ENCODE measurements at places on chromosomes 13 and 19.

- peak; percentile 47 for DNase-seq
These were observed 5.4 kb downstream of the TM9SF2 start for GRCh38 chr13:99506634-99507033.

DNA sequence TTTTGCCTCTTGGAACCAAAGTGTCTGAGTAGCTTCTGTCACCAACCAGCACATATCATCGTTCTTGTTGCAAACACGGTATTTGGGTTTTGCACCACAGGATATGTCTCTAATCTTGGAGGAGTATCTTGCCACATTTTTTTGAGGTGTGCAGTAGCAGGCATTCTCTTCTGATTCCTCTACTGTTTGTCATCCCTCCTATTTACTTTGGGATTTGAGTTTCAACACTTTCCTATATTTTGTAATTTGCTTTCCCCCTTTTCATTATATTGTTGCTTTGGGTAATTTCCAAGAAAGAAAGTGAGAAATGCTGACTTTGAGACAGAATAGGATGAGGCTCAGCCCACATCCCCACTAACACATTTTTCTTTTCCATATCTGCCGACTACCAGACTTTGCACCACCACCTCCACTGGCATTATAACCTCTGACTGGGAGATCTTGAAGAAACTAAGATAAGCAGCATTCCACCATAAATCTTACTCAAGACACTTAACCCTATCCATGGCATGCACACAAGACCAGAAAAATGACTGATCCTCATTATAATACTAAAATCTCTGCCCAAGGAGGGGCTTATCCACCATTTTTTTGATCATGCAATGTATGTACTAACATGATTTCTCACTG, 12.0 kb upstream of the DZIP1 start:
- no peak for DNase-seq

DNA sequence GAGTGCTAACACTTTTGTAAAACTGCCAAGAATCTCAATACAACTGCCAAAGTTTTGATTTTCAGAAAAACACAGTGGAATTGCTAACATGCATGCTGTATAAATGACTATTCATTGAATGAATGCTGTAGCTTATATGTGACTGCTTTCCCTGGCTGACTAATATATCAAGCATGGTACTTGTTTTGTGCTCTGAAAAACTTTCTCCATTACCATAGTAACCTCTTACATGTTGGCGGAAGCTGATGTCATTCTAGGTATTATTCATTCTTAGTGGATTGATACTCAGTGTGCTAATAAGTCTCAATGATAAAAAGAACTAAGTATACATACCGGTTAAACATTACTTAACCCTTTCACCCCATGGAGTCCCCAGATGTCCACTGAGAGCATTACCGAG, 166.1 kb upstream of the MYO16 start:
- DNase-seq: no peak

DNA sequence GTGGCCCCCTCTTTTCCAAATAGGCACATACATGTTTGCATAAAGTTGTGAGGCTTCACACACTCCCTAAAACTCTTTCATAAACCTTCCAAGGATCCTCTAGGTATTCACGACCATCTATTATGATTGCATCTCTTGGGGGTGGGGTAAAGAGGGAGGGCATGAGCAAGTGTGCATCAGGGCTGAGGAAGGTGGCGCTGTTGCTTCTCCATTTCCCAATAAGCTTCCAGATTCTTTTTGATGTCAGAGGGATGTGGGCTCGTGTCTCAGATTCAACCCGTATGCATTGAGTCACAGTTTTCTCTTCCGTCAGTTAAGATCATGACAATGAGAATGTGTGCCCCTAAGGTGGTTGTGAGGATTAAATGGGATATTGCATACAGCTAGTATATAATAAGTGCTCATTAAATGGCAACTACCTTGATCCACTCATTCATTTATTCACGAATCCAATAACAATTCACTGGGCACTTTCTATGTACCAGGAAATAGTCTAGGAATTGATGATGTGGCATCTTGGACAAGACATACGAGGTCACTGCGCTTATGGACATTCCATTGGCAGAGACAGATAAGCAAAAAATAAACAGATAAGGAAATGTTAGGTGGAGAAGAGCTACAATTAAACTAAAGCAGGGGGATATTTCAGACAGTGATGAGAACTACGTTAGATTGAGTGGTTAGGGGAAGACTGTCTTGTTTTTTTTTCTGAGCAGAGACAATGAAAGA, 10.3 kb downstream of the CYP2B6 start:
- no peak for DNase-seq

DNA sequence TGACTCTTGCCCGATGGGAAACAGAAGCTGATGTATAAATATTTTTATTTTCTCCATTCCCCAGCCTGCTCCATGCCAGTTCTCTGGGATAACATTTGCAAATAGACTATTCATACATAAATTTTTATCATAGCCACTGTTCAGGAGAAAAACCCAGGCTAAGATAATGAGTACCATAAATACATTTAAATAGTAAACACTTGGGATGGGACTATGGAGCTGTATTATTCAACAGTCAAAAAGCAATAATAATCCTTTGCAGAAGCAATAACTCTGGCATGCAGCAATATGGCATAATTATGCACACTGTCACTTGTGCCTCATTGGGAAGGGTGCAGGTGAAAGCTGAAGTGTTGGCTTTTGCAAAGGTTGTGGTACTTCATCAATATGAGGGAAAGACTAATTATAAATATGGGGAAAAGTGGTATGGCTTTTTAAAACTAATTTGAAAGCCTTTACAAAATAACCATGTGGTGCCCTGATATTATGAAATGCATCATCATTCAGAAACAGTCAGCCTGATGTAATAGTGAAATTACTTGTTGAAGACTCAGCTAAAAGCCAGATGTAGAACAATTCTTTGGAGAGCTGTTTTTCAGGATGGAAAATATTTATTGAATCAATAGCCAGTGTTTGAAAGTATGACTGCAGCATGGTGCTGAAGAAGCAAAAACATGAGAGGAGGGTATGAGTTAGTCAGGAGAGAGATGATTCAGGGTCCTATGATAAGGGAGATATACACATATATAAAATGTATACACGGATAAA, 2476.7 kb downstream of the PCDH9 start:
- DNase-seq: no peak

- no peak for DNase-seq
These were observed 2.2 kb downstream of the TSC22D1 start for GRCh38 chr13:44573790-44574465.
